ENCODE measurements at places on chromosomes 4 and X.

DNA sequence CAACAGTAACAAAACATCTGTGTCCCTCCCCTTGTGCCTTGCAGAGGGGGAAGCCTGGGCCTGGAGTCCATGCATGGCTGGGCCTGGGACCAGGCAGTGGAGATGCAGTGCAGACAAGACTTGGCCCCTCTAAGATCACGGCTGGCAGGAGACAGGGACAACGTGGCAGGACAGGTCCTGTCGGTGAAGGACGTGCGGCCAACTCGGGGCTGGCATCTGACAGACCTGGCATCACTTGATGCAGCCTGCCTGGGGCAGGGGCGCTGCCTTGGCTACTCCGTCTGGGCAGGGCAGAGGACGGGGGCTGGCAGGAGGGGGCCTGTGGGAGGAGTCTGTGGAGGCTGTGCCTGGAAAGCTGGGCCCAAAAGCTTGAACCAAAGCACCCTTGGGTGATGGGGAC, 112.1 kb downstream of the CPZ start:
- DNase-seq: no peak

- DNase-seq: no peak
Observed at GRCh38 chr4:47704693-47705325, 133.1 kb downstream of the CORIN start.

DNA sequence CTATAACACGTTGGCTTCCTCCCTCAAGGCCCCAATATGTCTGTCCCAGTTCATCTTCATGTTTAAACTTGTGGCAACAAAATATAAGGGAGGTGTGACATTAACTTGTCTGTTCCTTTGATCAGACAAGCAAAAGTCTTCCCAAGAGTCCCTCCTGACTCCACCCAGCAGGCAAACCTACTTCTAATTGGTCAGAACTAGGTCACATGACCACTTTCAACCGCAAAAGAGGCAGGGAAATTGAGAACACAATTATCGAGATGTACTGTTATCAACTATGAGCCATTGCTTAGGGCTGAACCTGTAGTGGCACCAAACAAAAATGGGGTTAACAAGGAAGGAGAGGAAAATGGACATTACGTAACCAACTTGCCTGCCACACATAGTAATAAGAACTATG, 246.8 kb upstream of the TET2 start:
- no peak for DNase-seq

- DNase-seq: no peak
Observed at GRCh38 chr4:101211146-101211553, 136.2 kb downstream of the PPP3CA start.

DNA sequence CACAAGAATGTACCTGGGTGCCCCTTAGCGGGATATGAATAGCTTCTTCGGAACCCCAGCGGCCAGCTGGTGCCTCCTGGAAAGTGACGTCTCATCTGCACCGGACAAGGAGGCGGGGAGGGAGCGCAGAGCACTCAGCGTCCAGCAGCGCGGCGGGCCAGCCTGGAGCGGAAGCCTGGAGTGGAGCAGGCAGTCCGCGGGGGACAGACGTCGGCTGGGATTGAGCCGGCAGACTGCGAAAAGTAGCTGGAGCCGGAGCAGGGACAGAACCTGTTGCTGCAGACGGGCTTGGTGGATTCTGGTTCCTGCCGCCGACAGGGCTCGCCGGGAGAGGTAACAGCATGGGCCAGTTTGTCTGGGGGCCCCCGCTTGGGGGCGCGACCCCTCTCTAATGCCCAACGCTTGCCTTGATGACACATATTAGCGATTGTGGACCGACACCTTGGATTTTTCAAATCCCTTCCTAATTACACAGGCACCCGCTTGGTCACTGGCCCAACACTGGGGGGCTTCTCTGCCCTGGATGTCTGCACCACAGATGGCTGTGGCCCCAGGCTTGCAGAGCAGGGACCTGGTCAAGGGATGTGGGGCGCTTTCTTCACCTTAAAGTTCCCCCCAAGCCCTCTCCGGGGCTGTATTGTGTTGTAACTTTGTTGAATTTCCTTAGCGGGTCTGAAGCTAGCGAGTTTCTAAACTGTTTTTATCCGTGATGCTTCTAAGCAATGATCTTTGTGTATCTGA, at the start of gene NPFFR2:
TSS of gene NPFFR2 (plus strand) at position 133 of the 741 bp plus-strand sequence. CDS start 96,592 bp downstream, outside the sequence.
- DNase-seq: no peak

DNA sequence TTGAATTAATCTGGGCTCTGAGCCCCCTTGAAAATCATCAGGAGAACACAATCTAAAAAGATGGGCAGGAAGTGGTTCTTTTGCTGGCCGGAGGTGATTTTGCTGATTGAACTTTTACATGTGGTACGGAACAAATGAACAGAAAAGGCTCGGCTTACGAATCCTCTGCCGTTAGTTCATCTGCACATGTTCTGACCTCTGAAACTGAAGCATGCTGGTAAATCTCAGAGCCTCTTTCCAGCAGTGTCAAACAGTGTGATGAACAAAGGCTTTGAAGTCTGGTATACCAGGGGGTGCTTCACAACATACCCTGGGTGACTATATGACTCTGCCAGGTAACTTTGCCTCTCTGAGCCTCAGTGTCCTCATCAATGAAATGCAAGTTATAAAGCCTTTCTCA, 194.2 kb upstream of the C1QTNF7 start:
- DNase-seq: no peak

All from activated CD8-positive, alpha-beta memory T cell treated with anti-CD3 and anti-CD28 coated beads for 48 hours (primary cell).